NCI-H1105 (cell line): ENCODE measurements at places on chromosomes 1 and 21.
A peak's percentile ranks its signal among the peaks of the same experiment; 100 is the strongest.

DNA sequence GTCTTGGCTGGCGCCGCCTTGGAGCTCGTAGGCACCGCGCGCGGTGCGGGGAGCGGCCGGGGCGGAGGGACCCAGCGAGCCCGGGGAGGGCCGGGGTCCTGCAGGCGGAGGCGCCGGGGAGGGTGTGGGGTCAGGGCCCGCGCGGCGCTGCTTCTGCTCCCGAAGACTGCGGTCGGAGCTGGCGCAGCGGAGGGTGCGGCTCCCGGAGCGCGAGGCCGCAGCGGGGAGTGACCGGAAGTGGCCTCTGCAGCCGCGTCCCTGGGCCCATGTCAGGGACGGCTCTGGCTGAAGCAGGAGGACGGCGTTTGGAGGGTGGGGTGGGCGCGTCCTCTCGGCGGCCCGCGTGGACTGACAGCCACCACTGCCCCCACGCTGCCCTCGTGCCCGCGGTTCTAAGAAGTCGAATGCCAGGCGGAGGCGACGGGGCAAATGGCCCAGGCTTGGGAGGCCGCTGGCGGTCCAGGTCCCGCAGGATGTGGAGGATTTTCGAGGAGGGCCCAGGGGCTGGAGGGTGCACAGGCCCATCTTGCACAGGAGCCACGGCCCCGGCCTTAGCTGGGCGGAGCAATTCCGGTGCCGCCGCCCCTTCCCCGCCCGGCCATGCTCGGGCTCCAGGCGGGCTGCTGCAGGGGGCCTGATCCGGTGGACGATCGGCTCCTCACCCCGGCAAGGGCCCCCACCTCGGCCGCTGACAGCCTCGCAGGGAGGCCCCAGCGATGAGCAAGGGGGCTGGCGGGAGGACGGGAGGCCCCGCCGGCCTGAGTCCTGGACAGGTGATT is 7.7 kb upstream of the ZNF669 start:
- DNase-seq = no peak

GRCh38 chr21:41460578-41461527 is 34.8 kb downstream of the MX1 start:
- peak; percentile 13 for DNase-seq

DNA sequence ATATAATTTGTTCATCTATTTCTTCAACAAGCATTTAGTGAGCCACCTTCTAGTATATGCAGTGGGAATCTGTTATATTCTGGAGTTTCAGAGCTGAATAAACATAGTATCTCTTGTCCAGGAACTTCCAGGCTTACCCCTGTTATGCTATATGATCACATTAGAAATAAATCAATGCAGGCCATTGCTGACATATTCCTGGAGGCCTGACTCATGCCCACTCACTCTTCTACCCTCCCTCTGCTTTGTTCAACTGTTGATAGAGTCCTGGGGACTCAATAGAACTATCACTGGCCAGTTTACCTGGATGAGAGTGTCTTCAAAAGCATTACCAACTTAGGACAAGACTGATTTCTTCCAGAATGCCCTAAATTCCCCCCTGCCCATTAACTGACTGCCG is 29.3 kb upstream of the SRSF10 start:
- no peak for DNase-seq

- no peak for DNase-seq
Measured at GRCh38 chr1:176790786-176791185, 327.8 kb downstream of the PAPPA2 start.

- DNase-seq = peak; percentile 10
Measured at GRCh38 chr1:41361495-41362356, 492 bp downstream of the FOXO6 start.

DNA sequence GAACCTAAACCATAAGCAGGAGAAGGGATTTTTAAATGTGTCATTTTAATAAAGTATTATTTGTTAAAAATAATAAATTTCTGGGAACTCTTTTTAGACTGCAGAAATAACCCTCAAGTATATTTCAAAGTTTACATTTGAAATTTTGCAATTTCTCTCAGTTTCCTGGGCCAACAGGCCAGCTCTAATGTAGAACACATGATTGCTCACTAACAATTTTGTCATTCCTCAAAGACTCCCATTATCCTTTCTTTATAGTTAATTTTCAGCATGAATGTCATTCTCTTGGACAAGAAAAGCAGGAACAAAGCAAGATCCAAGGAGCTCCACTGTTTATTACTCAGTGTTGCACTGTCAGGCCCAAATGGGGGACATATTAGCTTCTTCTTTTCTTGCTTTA is 119.4 kb upstream of the VANGL1 start:
- DNase-seq = no peak

GRCh38 chr1:88774151-88774556 is 90.1 kb downstream of the PKN2 start:
- no peak for DNase-seq

DNA sequence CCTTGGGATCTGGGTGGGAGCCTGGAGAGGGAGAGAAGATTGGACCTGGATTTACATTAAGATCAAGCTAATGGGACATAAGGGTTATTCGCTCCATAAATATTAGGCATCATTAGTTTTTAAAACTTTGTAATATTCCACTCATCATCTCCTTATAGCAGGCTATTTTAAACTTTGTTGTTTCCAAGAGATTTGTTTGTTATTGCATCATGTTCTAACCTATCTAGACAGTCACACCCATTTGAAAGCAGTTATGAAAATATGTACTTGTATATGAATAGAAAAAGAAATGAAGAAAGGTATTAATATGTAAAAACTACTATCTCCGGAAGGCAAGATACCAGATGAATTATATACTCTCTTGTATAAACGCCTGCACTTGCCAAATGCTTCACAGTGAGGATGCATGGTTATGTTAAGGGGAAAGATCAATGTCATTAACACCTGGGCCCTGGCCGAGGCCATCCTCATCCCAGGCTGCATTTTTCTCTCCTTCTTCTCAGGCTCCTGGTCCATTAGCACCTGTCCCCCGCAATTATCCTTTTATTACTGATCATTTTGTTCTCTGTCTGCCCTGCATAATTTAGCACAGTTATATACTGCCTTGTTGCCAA is 468.2 kb downstream of the MATN1 start:
- no peak for DNase-seq

DNA sequence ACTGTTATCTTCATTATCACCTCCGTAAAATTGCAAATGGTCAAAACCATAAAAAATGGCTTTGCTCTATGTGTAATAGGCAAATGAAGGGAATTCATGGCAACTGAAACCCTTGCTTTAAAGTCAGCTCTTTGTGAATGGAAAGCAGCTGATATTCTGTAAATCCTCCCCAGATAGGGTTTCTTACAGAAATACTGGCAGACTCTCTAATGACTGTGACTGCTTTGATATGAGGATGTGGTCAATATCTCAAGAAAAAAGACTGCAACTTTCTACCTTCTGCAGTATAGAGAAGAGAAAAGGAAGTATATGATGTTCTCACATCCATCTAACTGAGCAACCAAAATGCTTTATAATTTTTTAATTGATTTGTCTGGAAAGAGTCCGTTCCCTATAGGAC is 193.1 kb downstream of the ST6GALNAC3 start:
- DNase-seq = no peak

- DNase-seq = no peak
Measured at GRCh38 chr1:231334079-231334666, 3.5 kb downstream of the EXOC8 start.

GRCh38 chr21:29078869-29079767 is 5.7 kb upstream of the CCT8 start:
- DNase-seq = no peak

GRCh38 chr1:168235548-168235885 is 9.7 kb downstream of the SFT2D2 start:
- no peak for DNase-seq
